ENCODE measurements at places on chromosomes 3 and 15.
A peak's percentile ranks its signal among the peaks of the same experiment; 100 is the strongest.

GRCh38 chr3:14370720-14371572 lies 31.5 kb upstream of the SLC6A6 start:
- DNase-seq, result no peak

DNA sequence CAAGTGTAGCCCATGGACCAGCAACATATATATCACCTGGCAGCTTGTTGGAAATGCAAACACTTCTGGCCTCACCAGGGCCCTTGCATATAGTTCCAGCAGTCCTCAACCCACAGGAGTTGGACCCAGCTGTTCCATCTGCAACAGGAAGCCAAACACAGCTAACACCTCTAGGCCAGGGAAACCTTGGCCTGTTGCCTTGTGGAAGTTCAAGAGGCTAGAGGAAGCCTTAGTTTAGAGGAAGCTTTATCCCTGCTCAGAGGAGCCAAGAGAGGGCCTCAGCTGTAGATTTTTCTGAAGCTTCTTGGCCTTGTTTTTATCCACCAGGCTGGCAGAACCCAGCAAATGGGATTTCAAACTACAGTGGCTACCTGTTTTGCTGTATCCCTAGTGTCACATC lies 11.4 kb downstream of the FHIT start:
- DNase-seq, result no peak

GRCh38 chr3:17074559-17074958 lies 189.8 kb downstream of the PLCL2 start:
- no peak for DNase-seq

DNA sequence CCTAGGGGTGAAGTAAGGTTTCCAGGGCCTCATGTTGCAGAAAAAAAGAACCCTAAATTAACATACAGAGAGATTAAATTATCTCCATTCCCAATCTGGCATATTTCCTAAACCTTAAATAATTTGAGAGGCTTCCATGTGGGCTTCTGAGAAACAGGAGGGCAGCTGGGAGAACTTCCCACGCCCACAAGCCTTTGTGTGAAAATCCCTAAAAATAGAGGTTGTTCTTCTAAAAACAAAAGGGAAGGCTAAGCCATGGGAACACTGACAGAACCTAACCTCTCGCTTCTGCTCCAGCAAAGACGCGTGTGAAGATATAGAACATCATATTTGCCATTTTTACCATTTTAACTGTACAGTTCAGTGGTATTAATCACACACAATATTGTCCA lies 812 bp upstream of the SLC12A8 start:
- DNase-seq, result no peak

DNA sequence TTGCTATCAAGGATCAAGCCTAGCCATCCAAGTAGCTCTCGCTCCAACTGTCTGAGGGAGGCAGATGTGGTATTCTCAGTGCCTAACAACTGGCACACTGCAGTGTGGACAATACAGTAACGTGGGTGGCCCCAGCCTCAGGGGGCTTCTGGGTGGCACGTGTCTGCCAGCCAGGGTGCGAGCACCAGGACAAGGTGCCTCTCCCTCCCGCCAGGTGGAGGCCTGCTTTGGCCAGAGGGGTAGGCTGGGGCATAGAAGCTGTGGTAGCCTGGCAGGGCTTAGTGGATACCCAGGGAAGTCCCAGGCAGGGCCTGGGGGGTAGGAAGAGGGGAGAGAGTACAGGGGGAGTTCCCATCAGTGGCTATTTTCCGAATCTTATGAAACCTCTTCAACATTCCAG lies 234.0 kb downstream of the PLCL2 start:
- DNase-seq, result no peak

DNA sequence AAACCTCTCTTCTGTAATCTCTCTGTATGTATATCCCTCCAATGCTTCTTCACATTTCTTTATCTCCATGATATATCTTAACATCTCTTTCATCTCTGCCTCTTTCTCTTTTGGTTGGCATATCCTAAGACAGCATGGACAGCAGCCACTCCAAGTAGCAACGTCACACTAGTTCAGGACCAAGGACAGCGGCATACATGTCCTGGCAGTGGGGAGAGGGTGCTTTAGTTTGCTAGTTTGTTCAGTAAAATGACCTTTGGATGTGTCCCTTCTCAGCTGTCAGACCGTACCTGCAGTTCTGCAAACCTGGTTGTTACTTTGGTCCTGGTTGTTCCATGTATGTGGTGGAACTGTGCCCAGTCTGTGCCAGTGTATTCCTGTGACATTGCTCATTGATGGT lies 225.6 kb upstream of the ROPN1 start:
- peak; percentile 78 for DNase-seq

- DNase-seq, result no peak
Observed at GRCh38 chr3:123947482-123947881, 13.5 kb downstream of the CCDC14 start.

DNA sequence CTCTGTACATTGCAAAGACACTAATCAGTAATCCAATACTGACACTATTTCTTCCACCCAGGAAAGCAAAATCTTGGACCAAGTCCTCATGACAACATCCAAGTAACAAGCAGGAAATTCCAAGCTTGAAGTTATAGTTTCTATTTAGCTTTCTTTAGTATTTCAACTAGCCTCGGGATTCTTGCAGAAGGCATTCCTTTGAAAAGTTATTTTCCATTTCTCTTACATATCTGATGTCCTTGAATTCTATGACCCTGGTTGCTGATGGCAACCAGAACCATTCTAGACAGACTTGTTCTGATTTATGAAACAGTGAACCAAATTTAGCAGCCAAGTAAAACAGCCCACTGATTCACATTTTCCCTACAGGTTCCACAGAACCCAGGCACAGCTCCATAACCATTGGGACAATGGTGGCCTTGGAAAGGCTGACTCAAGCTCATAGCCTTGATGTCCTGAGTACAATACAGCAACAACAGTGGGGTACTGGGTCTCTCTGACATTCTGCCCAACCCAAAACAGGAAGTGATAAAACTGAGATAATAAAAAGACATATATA lies 26.5 kb downstream of the P3H2 start:
- peak; percentile 85 for DNase-seq

Data from fibroblast of skin of right biceps (primary cell).